ENCODE measurements at places on chromosomes 13 and 19. TPM values are rescaled to one million over a fixed set of nuclear protein-coding genes. Genes with fewer than 3 reads are reported as not detected.

The SOX1 gene
- total RNA-seq = not detected

The CABP5 gene
- not detected for total RNA-seq

The COL4A1 gene
- 756 TPM for total RNA-seq

The ZNF266 gene
- total RNA-seq = 54.2 TPM

The MBD3L2 gene
- total RNA-seq = not detected

The CTXN1 gene
- not detected for total RNA-seq

The ADAMTS10 gene
- total RNA-seq = 184 TPM

The NUMBL gene
- 360 TPM for total RNA-seq

The FGF9 gene
- total RNA-seq = not detected

The PNKP gene
- total RNA-seq = 46.3 TPM

The ZNF177 gene
- not detected for total RNA-seq

The NLRP7 gene
- not detected for total RNA-seq

The PSG11 gene
- not detected for total RNA-seq

The ZNF234 gene
- 7.9 TPM for total RNA-seq

The ZNF85 gene
- 0.96 TPM for total RNA-seq

The UHRF1 gene
- total RNA-seq = 0.32 TPM

The ZNF230 gene
- total RNA-seq = 0.32 TPM

The LILRA2 gene
- total RNA-seq = not detected

The ADPRHL1 gene
- 11.3 TPM for total RNA-seq

The FXYD3 gene
- total RNA-seq = not detected

The CEACAM19 gene
- total RNA-seq = 6.3 TPM

The LILRB2 gene
- total RNA-seq = 0.11 TPM

The NRTN gene
- total RNA-seq = 0.85 TPM

The SIAH3 gene
- total RNA-seq = not detected

The CCDC194 gene
- not detected for total RNA-seq

All from ascending aorta (tissue), 2 donors.